ENCODE measurements at places on chromosomes 11 and 22.

DNA sequence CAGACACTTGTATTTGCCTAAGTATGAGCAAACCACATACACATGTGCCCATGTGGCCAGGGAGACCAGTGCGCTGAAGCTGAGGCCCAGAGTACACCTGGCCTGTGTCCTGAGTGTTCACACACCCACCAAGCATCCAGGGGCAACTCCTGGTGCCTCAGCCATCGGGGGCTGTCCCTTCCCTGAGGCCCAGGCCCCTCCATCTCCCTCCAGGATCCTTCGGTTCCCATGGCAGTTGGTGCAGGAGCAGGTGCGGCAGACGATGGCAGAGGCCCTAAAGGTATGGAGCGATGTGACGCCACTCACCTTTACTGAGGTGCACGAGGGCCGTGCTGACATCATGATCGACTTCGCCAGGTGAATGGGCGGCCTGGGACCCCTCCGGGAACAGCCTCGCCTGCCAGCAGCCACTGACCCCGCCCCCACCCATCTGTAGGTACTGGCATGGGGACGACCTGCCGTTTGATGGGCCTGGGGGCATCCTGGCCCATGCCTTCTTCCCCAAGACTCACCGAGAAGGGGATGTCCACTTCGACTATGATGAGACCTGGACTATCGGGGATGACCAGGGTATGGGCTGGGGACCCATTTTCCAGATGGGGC, 6.5 kb upstream of the SMARCB1 start:
- no peak for DNase-seq

DNA sequence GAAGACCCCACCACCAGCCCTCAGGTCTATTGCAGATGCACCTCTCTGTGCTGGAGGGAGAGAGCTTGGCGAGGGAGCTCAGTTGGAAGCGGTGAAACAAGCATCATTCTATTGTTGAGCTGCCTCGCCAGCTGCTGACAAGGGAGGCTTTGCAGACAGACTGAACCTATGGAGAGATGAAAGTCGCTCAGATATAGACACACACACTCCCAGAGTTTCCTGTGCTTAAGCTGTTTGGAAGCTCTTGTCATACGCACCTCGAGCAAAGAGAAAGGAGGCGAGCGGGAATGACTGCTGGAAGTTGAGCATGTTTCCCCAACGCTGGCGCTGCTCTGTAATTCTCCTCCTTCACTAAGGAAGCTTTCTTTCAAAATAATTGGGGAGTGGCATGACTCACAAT, 126.1 kb downstream of the TRIM29 start:
- DNase-seq = no peak

GRCh38 chr22:41479671-41480396, 10.9 kb downstream of the ACO2 start:
- DNase-seq = peak; percentile 33

- no peak for DNase-seq
Observed at GRCh38 chr11:88402784-88403183, 65.2 kb upstream of the CTSC start.

GRCh38 chr22:36257948-36258670, 5.2 kb downstream of the APOL1 start:
- DNase-seq = no peak

DNA sequence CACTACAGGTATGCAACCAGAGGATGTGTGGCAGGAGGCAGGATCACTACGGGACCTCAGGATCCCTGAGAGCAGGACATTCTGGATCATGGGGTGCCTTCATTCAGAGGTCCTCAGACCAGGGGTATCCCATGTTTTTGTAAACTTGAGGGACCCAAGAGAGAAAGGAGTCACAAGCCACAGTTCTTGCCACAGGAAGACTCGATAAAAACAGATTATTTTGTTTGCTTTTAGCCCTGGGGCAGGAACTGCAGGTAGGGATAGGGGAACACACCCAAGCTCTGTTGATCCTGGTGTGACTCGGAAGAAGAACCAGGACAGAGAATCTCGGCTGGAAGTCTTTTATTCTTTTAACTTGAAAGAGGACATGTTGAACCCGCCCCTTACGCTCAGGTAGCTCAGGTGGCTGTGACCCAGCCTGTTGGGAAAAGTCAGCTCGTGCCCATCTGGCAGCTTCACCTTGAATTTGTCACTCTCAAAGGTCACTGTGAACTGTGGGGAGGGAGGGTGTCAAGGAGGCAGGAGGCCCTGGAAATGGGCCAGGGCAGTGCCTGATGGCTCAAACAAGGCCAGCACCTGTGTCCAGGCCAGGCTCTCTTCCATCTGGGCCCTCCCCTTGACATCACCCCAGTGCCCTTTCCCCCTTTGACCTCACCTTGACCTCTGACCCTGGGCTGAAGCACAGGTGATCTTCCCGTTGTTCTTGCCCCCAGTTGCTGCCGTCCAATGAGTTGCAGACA, 9.8 kb downstream of the LGALS2 start:
- DNase-seq = no peak

All from GM04503 (cell line).